ENCODE measurements at places on chromosomes 4 and X.

- no peak for DNase-seq
Observed at GRCh38 chr4:94814237-94814636, 56.5 kb downstream of the BMPR1B start.

DNA sequence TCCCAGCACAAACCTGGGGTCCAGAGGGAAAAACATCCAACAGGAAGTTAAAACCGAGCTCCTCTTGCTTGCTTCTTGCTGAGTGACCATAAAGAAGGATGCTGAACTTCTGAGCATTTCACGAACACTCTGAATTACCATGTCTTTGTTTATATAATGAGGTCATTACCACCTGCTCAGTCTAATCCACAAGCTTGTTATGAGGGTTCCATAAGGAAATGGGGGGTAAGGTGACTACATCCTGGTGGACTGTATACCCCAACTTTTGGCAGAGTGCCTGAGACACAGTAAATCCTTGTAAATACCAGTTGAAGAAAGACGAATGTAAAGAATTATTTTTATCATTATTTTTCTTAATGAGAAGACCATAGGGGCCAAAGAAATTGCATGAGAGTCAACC, 16.8 kb downstream of the CCDC149 start:
- no peak for DNase-seq

DNA sequence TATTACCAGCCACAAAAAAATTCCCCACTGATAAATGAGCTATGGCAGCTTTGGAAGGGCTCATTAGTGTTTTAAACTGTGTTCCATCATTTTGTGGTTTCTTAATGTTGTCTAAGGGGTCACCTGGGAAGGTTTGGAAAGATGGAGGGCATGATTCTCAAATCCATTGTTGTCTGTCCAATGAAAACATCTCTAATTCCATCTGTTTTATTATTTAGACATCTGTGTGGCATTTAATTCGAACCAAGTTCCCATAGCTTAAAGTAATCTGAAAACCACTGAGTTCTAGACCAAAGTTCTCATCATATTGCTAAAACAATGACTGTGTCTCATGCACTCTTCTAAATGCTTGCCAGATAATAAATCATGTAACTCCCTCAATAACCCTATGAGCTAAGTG, 103.8 kb upstream of the PPP3CA start:
- no peak for DNase-seq

- DNase-seq: no peak
Observed at GRCh38 chr4:118367361-118367760, 14.6 kb upstream of the PRSS12 start.

GRCh38 chrX:40078489-40079227, 19.1 kb downstream of the BCOR start:
- no peak for DNase-seq

DNA sequence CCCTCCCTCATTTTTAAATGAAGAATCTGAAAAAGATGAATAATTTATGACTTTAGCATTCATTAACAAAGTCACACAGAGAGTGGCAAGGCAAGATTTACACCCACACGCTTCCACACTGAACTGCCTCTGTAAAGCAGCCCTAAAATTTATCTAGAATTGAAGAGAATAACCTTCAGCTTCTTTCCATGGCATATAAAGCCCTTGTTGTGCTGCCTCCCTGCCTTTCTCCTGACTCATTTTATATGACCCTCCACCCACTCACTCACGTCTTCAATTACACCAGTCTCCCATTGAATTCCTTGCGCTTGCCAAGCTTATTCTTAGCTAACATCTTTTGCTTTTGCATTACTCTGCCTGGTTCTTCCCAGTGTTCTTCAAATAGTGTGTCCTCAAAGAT, 2649.3 kb downstream of the PCDH7 start:
- DNase-seq: peak; percentile 24

- DNase-seq: peak; percentile 4
Observed at GRCh38 chr4:14871676-14872430, 130.4 kb upstream of the CPEB2 start.

- DNase-seq: no peak
Observed at GRCh38 chr4:6944301-6945051, 34.9 kb downstream of the TBC1D14 start.

Measured in MG63 (cell line).